ENCODE measurements at places on chromosomes 16 and 17.
A peak's percentile ranks its signal among the peaks of the same experiment; 100 is the strongest.

DNA sequence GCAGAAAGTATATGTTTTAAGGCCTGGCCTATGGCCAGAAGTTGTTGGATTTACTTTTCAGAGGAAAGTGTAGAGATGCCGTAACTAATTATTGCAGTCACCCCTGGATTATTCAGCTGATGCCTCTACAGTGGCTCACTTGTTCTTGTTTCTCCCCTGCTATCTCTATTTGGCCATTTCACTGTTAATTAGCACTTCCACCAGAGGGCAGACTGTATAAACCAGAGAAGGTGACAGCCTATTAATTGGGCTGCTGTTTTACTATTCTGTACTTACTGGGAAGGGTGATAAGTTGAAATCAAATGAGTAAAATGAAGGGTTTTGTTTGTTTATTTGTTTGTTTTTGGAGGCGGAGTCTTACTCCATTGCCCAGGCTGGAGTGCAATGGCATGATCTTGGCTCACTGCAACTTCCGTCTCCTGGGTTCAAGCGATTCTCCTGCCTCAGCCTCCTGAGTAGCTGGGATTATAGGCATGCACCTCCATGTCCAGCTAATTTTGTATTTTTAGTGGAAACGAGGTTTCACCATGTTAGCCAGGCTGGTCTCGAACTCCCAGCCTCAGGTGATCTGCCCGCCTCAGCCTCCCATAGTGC is 66.0 kb downstream of the CDK12 start:
- no peak for DNase-seq

- DNase-seq, result peak; percentile 85
These were observed 13.8 kb upstream of the GSDMA start for GRCh38 chr17:39949028-39949427.

DNA sequence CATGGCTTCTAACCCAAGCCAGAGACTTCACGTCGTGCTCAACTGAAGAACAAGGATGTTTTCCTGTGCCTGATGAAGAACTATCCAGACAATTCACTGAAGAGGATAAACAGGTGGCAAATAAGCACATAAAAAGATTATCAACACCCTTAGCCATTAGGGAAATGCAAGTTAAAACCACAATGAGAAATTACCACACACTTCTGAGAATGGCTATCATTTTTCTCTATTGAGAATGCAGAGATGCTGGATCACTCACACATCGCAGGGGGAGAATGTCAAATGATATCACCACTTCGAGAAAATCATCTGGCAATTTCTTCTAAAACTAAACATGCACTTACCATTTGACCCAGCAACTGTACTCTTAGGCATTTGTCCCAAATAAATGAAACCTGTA is 162.8 kb downstream of the IRX3 start:
- DNase-seq, result no peak

DNA sequence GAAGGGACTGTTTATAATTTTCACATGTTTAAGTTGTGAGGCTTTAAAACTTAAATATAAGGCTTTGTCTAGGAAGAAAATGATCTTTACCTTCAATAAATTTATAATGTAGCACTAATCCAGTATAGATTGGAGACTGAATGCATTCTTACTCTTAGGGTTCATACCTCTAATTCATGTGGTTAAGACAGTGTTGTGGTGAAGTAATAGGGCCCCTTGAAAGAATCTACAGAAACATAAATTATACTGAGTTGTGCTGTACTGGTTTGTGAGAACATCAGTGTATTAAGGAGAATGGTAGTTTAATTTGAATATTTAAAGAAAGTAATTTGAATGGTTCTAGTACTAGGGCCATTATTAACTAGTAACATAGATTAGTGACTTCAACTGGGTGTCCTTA is 13.7 kb downstream of the HAPSTR1 start:
- DNase-seq, result no peak

GRCh38 chr16:27847030-27847550 is 216.4 kb downstream of the GSG1L start:
- no peak for DNase-seq

- peak; percentile 57 for DNase-seq
These were observed 22.6 kb downstream of the PRPSAP1 start for GRCh38 chr17:76331083-76331482.

GRCh38 chr16:16158741-16159374 is 64.4 kb downstream of the ABCC6 start:
- DNase-seq, result peak; percentile 40

- DNase-seq, result no peak
These were observed 8.7 kb downstream of the MXRA7 start for GRCh38 chr17:76702076-76702475.

- DNase-seq, result no peak
These were observed 111.4 kb downstream of the ZNF423 start for GRCh38 chr16:49744244-49745220.

DNA sequence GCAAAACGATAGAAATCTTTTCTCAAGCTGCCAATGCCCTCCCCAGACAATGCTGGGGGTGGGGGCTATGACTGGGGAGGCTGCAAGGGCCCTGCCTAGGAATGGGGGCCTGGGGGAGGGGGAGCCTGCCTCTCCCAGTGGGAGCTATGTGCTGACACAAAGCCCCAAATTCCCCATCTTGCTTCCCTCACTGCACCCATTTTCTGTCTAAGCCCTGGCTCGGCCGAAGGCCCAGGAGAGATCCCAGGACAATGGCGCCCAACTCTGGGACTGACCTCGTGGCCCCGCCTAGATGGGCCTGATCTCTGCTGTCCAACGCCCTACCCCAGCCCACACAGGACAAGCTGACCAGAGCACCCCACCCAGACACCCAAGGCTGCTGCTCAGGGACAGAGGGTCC is 11.1 kb upstream of the KCNJ12 start:
- no peak for DNase-seq

DNA sequence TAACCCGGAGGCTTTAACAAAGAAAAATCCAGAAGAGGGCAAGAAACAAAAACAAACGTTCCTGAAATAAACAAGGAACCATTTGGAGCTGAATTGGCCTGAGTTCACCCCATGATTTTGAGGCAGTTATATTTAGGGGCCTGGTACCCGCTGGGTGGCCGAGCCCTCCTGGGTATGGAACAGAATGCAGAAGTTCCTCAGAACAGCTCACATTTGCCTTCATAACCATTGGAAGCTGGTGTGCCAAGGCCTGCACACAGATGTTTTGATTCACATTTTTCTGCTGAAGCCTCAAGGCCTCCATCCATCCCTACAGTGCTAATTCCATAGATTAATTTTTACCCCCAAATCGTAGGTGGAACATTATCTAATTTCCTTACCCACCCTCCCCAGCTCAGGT is 3.3 kb upstream of the ZFHX3 start:
- no peak for DNase-seq

GRCh38 chr17:19996502-19996901 is 12.7 kb upstream of the SPECC1 start:
- no peak for DNase-seq

GRCh38 chr17:8522577-8522976 is 86.9 kb downstream of the NDEL1 start:
- no peak for DNase-seq

DNA sequence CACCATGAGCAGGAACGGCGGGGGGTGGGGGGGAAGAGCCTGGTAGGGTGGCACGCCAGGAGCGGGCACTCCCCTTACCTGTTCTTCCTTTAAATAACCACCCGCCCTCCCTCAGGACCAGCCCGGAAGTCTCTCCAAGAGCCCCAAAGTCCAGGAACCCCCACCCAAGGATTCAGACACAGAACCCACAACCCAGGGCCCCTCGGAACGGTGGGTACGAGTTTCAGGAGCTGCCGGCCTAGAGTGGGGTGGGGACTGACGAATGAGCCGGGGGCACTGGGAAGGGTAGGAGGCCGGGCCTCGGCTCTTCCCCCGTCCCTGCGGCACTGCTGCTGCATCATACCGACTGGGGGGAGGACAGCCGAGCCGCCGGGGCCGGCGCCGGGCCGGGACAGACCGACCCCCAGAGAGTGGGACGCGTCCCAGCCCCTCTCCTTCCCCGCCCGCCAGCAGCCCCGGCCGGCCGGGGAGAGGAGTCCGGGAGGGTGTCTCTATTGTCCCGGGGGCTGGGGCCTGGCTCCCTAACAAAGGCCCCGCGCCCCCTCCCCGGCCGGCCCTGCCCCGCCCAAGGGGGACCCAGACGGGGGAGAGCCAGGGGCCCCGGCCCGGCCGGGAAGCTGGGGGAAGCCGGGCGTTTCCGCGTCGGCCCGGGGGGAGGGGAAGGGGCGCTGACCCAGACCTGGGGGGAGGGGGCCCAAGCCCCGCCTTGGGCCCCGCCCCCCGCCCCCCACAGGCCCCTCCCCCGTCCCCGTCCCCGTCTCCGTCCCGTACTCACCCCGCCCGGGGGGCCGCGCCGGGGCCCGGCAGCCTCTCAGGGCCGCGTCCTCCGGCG is 747 bp downstream of the ATXN7L3 start:
- DNase-seq, result no peak

- no peak for DNase-seq
These were observed 103.4 kb downstream of the SNX11 start for GRCh38 chr17:48211011-48211410.

DNA sequence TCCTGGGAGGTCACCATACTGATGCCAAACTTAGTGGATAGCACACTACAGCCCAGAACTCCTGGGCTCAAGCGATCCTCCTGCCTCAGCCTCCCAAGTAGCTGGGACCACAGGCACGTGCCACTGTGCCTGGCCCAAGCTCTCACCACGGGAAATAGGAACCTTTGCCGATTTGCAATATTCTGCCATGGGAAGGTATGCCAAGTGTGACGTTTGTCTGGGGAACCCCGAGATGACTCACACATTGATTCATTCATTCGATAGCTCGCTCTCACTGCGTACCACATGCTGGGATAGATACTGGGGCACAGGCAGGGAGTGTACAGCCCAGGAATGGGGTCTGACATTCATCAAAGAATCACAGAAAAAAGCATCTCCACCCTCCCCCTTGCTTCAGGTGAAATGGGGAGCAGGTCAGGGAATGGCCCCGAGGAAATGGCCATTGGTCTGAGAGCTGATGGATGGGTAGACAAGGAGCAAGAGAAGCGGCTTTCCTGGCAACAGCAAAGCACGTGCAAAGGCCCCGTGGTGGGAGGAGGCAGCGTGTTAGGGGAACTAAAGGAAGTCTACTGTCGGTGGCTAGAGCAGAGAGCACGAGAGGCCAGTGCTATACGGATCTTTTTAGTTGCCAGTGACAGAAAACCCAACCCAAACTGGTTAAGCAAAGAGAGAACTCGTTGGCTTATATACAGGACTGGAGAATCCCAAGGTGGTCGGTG is 44.1 kb downstream of the DNAH17 start:
- peak; percentile 40 for DNase-seq

GRCh38 chr16:83098536-83098935 is 471.8 kb downstream of the CDH13 start:
- DNase-seq, result no peak

GRCh38 chr17:9982159-9982558 is 77.1 kb upstream of the RCVRN start:
- no peak for DNase-seq

- peak; percentile 70 for DNase-seq
These were observed 112.4 kb downstream of the SPECC1 start for GRCh38 chr17:20121359-20122253.

DNA sequence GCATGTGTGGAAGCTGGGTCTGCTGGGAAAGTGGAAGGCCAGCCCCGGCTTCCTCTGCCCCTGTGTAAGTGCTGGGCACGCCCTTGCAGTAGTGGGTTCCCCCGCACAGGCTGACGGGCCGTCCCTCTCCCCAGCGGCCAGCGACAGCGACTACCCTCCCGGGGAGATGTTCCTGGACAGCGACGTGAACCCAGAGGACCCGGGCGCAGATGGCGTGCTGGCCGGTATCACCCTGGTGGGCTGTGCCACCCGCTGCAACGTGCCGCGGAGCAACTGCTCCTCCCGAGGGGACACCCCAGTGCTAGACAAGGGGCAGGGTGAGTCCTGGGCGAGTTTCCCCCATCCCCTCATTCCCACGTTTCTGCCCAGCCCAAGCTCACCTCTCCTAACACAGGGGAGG is 5.5 kb downstream of the NME3 start:
- DNase-seq, result no peak

- DNase-seq, result no peak
These were observed 17.3 kb downstream of the CCR7 start for GRCh38 chr17:40547785-40548478.

DNA sequence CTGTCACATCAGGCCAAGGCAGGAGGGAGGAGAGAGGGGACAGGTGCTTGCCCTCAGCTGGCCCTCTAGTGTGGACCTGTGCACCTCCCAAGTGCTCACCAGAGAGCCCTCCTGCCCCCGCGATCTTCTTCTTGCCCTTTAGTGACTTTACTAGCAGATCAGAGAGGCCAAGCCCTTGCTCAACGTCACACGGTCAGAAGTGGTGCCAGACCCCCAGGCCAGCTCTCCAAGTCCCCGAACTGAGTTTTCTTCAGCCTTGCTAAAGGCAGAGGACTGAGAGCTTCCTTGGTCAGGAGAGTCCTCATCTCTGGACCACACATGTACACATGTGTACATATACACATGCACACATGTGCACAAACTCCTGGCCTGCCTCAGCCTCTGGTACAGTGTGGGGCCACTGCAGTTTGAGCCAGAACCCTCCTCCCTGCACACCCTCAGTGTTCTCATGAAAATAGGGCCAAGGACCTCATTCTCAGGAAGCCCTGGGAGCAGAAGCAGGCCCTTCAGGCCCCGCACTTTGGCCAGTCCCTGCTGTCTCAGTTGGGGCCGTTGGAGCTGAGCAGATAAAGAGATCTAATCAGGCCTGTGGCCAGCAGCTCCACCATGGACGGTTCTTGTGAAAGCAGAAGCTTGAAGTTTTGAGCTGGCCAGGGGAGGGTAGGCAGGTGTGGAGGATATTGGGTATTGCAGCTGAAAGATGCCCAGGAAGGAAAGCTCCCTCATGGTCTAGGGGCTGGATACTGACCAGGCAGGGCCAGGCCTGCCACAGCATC is 7.4 kb upstream of the EPX start:
- no peak for DNase-seq

DNA sequence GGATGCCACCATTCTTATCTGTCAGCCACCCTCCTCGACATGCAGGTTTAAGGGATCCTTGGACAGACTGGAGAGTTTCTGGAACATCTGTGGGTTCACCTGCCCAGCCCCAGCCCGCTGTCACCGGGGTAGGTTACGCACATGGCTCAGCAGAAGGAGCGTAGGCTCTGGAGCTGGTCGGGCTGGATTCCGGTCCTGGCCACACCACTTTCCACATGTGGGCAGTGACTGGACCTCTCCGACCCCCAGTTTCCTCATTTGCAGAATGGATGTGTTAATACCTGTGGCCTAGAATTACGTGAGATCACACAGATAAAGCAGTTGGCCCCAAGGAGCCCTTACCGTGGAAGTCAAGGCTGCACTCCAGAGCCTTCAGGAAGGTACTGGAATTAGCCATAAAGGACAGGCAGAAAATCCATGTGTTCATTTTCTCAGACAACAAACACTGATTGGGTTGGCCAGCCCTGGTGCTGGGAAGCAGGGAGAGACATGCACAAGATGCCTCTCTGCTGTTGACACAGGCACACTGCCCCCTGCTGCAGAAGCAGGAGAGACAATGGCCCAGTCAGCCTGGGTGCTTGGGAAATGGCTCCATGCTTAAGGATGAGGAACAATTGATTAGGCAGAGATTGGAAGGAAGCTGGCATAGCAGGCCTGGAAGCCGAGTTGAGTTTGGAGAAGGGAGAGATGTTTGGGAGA is 58.8 kb downstream of the SF3B3 start:
- DNase-seq, result peak; percentile 71

GRCh38 chr16:65098916-65099315 is 22.9 kb downstream of the CDH11 start:
- DNase-seq, result no peak

GRCh38 chr16:66444049-66444481 is 17.0 kb downstream of the BEAN1 start:
- DNase-seq, result no peak

GRCh38 chr16:12903407-12904328 is 2.3 kb downstream of the SHISA9 start:
- no peak for DNase-seq

GRCh38 chr17:4913994-4914393 is 11.1 kb upstream of the CHRNE start:
- no peak for DNase-seq

Measured in PC-9 (cell line).